ENCODE measurements at places on chromosomes 12 and 14. TPM values are rescaled to one million over a fixed set of nuclear protein-coding genes. Genes with fewer than 3 reads are reported as not detected.

GRCh38 chr12:954741-955140 is 5.2 kb upstream of the RAD52 start:
- DNase-seq, result no peak

KTN1 gene
- 153 TPM for total RNA-seq

DNA sequence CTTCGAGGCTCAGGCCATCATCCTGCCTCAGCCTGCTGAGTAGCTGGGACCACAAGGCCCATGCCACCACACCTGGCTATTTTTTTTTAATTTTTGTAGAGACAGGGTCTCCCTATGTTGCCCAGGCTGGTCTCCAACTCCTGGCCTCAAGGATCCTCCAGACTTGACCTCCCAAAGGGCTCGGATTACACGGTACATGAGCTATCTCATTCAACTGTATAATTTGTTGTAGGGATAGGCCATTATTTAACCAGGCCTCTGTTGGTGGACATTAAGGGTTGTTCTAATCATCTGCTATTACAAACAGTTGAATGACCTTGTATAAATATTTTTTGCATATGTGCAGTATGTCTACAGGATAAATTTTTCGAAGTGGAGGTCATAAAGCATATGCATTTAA is 9.0 kb downstream of the KIF5A start:
- DNase-seq, result no peak

DNA sequence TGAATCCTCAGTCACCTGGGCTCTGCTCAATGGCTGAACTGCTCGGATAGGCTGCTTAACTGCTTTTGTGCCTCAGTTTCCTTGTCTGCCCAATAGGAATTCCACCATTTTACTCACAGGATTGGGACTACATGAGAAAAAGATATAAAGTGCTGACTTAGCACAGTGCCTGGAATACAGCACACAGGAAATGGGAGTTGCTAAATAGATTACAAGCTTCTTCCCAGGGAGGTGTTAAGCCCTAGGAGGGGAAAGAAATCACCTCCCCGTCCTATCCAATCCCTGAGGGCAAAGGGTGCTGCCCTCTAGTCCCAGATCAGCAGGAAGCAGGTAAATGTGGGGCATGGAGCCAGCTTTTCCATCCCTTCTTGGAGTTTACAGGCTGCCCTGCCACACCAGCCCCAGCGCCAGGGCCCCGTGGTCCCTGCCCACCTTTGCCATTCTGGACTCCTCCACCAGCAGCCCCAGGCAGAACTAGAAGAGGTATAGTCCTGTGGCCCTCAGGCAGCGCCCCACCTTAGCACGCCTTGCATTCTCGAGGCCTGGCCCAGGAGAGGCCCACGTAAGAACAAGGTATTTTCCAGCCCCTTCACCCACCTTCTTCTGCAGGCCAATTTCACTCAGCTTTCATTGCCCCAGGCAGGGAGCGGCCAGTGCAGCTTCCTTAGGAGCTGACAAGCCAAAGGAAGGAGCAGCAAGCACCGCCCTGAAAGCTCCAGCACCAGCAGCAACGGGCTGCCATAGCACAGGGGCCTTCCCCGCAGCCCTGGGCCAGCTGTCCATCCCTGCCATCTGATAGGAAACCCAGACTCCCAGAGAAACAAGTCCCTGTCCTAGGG is 28.8 kb upstream of the RPLP0 start:
- peak; percentile 43 for DNase-seq

TBX3 gene
- total RNA-seq, result 7.1 TPM

- no peak for DNase-seq
These were observed 12.4 kb upstream of the PRKAG1 start for GRCh38 chr12:49030714-49031572.

All from MG63 (cell line).